AML-193 (cell line): ENCODE measurements at places on chromosomes 5 and 9.

GRCh38 chr5:88941581-88941980 is 58.6 kb upstream of the MEF2C start:
- DNase-seq: no peak

DNA sequence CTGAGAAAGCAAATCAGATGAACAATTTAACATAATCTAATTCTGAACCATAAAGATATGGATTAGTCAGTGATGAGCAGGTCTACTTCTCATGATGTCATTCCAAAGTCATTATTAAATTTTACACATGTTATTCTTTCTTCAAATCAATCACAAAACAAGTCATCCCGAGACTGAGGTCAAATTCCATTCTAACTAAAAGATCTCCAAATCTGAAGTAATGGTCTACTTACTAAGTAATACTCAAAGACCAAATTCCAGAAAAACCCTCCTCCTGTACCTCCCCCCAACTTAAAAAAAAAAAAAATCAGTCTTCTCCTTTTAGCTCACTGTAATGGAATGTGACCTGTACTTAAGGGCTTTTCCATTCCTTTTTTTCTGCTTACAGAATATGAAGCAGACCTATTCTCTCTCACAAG is 4.7 kb downstream of the PFDN1 start:
- no peak for DNase-seq

GRCh38 chr5:124733329-124733650 is 13.1 kb downstream of the ZNF608 start:
- no peak for DNase-seq

GRCh38 chr5:146548781-146549449 is 32.9 kb upstream of the GPR151 start:
- DNase-seq: no peak

- DNase-seq: no peak
These were observed 4.0 kb downstream of the DNM1 start for GRCh38 chr9:128206916-128207910.

GRCh38 chr9:3508078-3508431 is 17.7 kb downstream of the RFX3 start:
- no peak for DNase-seq

GRCh38 chr9:20594608-20595007 is 27.7 kb downstream of the MLLT3 start:
- DNase-seq: no peak

DNA sequence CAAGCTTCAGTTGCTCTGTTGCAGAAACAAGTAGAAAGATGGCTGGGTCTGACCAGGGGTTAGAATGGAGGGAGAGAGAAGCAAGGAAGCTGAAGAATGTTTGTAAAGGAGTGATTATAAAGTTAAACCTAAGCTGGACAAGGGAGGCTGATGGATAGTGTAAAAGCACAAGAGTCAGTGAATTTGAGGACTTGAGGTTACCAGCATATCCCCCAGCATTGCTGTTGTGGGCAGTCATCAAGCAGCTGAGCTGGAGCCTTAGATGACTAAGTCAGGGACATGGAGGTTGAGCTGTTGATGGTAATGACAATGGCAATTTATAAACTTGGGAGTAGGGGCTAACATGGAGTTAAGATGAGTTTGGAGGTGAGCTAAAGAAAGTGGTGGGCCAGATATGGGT is 131.5 kb downstream of the ERCC6L2 start:
- no peak for DNase-seq

DNA sequence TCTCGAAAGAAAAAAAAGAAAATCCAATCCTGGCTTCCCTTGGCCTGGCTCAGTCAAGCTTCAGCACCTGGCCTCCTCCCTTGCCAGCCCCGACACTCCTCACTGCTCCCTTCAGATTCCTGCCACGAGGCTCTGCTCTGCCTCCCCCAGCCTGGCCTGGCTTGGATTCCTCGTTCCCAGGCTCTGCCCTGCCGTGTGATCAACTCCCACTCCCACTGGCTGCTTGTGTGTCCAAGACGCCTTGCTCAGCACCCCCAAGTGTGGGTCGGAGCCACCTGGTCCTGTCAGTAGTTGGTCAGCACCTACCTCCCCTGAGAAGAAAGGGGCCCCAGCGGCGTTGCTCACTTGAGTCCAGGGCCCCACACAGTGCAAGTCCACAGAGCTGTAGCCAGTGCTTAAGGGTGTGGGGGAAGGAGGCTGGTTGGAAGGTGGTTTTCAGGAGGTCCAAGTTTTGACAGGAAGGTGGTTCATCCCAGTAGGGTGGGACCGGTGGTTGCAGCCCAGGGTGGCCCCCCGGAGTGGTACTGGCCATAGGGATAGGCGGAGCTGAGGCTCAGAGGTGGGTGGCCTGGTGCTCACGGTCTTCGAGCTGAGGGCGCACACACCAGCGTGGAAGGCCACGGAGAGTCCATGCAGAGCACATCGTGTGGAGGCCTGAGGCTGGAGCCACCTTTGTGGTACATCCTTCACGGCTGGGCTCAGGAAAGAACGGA is 46.4 kb downstream of the JADE2 start:
- no peak for DNase-seq

GRCh38 chr9:6384732-6385131 is 28.3 kb upstream of the UHRF2 start:
- no peak for DNase-seq

- DNase-seq: no peak
These were observed 378.2 kb downstream of the ACTL7B start for GRCh38 chr9:108477529-108478006.
